Posterior vena cava (tissue), 2 donors: ENCODE measurements at places on chromosomes 4 and X.

- no peak for DNase-seq
These were observed 250.4 kb downstream of the GPM6A start for GRCh38 chr4:175561696-175562095.

DNA sequence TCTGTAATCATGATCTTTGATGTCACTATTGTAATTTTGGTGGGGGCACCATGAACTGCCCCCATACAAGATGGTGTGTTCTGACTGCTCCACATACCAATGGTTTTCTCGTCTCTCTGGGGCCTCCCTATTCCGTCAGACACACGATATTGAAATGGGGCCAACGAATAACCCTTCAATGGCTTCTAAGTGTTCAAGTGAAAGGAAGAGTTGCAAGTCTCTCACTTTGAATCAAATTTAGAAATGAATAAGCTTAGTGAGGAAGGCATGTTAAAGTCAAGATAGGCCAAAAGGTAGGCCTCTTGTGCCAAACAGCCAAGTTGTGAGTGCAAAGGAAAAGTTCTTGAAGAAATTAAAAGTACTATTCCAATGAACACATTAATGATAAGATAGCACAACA, 205.4 kb downstream of the SPRY1 start:
- no peak for DNase-seq

DNA sequence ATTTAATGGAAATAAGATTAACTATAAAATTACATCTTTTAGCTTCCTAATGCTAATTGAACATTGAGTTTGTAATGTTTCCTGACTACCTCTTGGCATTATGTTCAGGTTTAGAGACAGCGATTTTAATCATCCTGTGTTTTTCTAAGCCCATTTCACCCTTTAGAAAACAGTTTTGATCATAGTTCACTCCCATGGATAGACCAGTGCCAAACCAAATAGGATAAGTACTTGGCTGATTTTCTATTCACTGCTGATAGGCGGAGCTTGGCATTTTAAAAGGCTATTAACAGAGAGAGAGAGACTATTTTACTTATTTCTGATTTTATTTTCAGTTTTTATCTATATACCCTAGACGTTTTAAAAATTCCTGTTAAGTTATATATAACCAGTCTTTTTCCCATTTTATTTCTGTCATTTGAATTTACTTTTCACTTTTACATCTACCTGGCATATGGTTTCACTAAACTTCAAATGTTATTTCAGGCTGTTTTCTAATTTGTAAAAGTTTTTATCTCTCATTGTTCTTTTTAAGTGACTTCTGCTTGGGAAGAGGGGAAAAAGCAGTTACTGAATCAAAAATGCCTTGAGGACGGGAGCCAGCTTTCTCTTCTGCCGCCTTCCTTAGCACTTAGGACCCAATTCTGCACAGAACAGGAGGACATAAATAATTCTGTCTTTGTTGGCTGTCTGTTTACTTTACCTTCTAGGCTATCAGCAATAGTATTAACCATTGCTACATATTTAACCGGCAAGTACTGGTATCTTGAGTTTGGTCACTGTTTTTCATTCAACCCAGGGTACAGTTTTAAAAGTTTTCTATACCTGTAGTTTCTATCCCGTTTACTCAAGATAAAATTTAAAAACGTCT, 46.4 kb downstream of the SGMS2 start:
- no peak for DNase-seq

- no peak for DNase-seq
These were observed 242.0 kb downstream of the PTTG2 start for GRCh38 chr4:38202242-38202641.

DNA sequence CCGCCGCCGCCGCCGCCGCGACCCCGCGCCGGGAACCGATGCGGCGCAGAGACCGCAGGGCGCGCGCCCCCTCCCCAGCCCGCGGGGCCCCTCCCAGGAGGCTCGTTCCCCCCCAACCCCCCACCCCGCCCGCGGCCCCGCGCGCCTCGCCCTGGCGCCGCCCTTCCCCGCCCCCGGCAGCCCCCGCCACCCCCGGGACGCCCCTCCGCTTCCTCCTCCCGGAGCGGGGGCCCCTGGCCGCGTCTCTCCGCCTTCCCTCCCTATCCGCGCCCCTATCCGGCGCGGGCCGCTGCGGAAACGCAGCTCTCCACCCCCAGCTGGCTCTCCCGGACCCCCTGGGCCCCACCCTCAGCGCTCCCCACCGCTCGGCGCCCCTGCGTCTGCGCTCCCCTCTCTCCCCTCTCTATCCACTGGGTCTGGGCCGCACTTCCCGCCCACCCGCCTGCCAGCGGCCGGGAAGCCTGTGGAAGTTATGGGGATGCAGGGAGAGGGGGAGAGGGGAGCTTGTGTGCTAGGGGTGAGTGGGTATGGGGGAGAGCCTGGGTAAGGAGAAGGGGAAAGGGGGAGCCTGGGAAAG, at the start of gene TMEM271:
TMEM271 (minus strand) TSS at position 51 of the 577 bp plus-strand sequence. CDS start 233 bp downstream, outside the sequence.
- no peak for DNase-seq

- no peak for DNase-seq
These were observed 86.2 kb downstream of the PPEF1 start for GRCh38 chrX:18793601-18794089.

GRCh38 chr4:38069271-38069760, 109.1 kb downstream of the PTTG2 start:
- DNase-seq: no peak

- DNase-seq: no peak
These were observed 260.1 kb upstream of the ETNPPL start for GRCh38 chr4:109022961-109023360.

- DNase-seq: no peak
These were observed 43.3 kb downstream of the FGFBP1 start for GRCh38 chr4:15894921-15895916.

GRCh38 chr4:66629927-66630326, 915.4 kb downstream of the CENPC start:
- DNase-seq: no peak

DNA sequence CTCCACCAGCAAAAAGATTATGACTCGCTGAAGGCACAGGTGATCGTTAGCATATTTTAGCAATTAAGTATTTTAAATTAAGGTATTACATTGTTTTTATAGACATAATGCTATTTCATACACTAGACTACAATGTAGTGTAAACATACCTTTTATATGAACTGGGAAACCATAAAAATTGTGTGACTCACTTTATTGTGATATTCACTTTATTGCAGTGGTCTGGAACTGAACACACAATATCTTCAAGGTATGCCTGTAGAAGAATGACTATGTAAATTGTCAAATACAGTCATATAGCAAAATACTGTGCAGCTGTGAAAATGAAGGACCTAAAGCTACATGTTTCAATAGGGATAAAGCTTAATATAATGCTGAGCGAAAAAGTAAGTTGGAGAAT, 26.6 kb upstream of the MAML3 start:
- no peak for DNase-seq

DNA sequence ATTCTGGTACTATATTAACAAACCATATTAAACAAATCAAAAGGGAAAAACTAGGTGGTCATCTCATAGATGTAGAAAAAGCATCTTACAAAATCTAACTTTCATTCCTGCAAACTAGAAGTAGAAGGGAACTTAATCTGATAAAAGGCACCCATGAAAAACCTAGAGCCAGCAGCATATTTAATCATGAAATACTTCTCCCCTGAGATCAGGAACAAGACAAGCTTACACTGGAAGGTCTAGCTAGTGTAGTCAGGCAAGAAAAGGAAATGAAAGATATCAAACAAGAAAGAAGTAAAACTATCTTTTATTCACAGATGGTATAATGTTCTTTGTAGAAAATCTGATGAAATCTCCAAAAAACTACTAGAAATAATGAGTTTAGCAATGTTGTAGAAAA, 41.2 kb downstream of the ATP10D start:
- no peak for DNase-seq

GRCh38 chrX:30863974-30864373, 25.1 kb downstream of the TAB3 start:
- DNase-seq: no peak

GRCh38 chr4:4923201-4923600, 63.7 kb downstream of the MSX1 start:
- DNase-seq: no peak

DNA sequence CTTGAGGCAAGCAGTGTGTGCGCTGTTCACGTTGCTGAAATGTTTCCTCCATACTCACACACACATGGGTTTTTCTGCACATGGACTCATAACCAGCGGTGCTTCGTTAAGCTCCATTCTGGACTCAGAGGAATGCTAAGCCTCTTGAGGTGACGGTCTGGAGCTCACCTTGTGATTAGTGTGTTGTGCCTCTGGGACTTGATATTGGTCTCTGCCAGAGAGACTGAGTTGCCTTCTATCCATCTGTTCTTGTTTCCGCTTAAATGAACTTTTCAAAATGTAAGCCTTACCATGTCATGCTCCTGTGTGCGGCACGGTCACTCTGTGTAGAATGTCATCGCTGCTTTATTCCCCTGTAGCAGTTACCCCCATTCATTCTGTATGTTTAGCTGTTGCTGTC, 42.5 kb downstream of the ADD1 start:
- no peak for DNase-seq
